ENCODE measurements at places on chromosomes 16 and 17.

DNA sequence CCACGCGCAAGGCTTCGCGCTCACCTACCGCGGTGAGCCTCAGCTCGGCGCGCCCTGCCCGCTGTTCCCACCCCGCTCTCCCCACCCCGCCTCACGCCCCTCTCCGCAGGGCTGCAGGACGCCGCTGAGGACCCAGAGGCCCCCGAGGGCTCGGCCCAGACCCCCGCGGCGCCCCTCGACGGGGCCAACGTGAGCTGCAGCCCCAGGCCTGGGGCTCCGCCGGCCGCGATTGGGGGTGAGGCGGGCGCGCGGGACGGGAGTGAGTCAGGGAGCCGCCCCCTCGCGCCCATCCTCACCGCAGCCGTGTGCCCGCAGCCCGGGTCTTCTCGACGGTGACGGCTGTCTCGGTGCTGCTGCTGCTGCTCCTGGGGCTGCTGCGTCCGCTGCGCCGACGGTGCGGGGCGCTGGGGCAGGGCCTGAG is 1.9 kb upstream of the PAQR4 start:
- no peak for DNase-seq

GRCh38 chr17:71164561-71164960 is 956.3 kb upstream of the SOX9 start:
- no peak for DNase-seq

DNA sequence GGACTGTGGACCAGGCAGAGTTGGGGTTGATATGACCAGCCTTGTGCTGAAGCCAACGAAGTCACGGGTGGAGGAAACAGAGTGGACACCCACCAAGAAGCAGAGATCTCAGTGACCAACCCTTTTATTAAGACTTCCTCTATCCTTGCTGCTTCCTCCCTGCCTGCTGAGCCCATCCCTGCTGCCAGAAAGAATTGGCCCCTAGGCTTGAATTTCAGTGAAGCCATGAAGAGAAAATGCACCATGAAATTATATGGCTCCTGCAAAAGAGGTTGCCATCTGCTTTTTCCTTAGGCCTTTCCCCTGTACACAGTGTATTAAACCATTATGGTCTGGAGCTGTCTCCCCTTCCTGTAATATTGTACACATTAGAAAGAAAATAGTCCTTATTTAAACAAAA is 246.7 kb downstream of the HS3ST3B1 start:
- no peak for DNase-seq

DNA sequence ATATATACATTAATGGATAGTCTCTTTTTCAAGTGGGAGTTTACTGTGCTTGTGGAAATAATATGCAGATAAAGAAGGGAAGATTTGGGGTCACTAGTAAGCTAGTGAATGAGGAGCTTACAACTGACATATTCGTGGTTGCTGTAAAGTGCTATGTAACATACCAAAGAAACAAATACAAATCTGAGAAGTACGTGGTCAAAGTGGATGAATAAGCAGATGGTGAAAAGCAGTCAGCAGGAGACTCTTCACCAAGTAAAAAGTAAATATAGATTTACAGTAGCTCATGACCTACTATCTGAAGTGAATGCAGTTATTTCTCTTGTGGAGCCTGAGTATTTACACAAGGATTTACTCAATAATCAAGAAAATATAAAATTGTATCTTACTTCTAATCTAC is 136.6 kb upstream of the ELAC2 start:
- DNase-seq = no peak

- no peak for DNase-seq
Observed at GRCh38 chr16:4411684-4412083, 4.7 kb downstream of the CORO7 start.

DNA sequence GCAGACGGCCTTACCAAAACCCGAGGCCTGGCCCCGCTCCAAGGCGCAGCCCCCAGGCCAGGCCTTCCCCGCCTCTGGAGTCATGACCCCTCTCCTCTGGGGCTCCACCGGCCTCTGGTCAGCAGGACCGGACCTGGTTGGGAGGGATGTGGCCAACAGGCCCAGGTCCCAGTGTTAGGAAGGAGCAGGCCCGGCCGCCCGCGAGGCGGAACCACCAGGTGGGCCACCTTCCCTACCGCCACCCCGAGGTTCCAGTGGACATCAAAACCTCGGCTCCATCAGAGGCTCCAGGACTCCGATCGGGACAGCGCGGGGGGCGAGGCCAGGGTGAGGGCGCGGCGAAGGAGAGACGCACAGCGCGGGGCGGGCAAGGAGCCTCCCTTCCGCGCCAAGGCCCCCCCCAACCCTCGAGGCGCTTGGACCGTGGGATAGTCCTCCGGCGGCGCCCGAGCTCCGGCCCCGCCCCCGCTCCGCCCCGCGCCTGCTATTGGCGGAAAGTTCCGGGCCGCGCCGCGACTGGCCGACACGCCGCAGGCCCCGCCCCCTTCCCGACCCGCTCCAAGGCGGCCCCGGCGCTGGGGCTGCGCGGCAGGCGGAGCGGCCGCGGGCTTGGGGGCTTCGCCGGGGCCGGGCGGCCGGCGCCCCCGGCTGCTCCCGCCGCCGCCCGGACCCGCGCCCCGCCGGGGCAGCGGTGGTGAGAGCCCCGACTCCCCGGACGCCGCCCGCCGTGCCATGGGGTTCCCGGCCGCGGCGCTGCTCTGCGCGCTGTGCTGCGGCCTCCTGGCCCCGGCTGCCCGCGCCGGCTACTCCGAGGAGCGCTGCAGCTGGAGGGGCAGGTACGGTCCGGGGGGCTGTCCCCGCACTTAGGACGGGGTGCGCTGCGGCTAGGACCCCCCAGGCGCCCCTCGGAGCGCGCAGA is at the start of gene METRN:
METRN (plus strand) TSS at position 561 of the 919 bp plus-strand sequence; CDS start at position 733, 172 bp downstream.
- peak; percentile 90 for DNase-seq

DNA sequence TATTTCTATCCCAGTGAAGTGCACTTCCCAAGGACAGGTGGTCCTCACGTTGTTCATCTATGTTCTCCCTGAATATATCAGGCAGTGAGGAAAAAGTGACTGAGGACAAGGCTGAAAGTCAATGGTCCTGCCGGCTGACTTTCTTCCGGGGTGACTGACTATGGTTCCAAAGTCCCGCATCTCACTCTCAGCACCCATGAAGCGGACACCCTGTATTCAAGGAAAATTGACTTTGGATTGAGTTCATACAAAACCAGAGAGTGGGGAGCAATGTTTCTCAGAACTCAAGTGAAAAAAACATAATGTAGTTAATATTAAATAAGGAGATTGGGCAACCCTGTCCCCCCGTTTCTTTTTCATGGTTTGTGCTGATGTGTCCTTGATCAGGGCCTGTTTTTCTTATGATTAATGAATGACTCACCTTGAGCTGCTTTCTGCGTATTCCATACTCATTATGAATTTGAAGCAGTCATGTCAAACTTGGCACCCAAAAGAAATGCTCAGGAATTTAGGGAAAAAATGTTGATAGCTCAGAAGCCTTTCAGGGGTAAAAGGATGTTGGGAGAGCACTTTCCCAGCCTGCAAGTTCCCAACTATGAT is 184.0 kb downstream of the CYLD start:
- no peak for DNase-seq

GRCh38 chr17:5585836-5586521 is 1.7 kb upstream of the NLRP1 start:
- DNase-seq = peak; percentile 46

- DNase-seq = no peak
Observed at GRCh38 chr16:67782567-67783352, 23.6 kb downstream of the RANBP10 start.

GRCh38 chr16:74304164-74304834 is 7.7 kb downstream of the PSMD7 start:
- no peak for DNase-seq

DNA sequence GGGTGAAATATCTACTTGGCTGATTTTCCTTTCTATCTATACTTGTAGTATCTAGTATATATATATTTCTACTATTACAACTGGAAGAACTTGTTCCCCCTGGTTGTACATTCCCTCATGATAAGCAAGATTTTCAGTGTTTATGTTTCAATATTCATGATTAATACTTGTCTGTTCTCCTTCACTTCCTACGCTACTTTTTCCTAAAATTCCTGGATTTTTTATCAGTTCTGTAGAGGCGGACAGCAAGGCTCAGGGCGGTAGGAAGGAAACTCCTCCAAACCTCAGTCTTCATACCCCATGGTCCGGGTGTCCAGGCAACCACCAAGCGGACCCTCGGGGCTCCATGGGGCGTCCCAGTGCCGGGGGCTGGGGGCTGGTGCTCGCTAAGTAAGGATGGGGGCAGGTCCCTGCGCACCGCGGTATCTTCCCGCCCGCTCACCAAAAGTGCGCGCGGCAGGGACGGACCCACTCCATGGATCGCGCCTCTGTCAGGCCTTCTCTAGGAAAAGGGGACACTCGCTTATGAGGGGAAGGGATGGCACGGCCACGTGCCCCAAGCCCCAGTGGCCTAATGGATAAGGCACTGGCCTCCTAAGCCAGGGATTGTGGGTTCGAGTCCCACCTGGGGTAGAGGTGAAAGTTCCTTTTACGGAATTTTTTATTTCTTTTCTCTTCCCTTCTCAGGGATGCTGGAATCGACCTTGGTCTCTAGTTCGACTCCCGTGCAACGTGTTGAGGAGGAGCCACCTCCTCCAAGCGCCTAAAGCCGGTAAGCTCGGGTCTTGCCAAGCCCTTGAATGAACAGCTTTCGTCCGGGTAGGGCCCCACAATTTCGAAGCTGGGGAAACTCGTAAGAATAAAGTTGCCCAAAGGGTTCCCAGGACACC is 13.2 kb downstream of the ATP5PD start:
- DNase-seq = peak; percentile 91

- no peak for DNase-seq
Observed at GRCh38 chr17:16820161-16820877, 130.3 kb downstream of the CCDC144A start.

GRCh38 chr16:56898847-56899246 is 33.1 kb upstream of the HERPUD1 start:
- peak; percentile 17 for DNase-seq

DNA sequence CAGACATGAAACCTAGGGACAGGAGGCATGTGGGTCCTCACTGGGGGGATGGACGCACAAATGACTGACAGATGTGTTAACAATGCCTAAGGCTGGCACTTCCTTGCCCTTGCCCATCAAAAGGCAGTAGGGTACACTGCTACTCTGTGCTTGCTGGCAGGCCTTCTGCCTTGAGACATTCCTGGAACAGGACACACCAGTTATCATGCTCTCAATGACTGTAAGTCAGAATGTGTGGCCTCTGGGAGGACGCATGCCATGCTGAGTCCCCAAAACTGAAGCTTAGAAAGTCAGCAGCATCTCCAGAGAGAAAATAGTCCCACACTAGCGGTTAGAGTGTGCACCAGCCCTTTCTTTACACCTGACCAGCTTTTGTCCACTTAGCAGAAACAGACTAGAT is 16.1 kb upstream of the SREBF1 start:
- DNase-seq = no peak

DNA sequence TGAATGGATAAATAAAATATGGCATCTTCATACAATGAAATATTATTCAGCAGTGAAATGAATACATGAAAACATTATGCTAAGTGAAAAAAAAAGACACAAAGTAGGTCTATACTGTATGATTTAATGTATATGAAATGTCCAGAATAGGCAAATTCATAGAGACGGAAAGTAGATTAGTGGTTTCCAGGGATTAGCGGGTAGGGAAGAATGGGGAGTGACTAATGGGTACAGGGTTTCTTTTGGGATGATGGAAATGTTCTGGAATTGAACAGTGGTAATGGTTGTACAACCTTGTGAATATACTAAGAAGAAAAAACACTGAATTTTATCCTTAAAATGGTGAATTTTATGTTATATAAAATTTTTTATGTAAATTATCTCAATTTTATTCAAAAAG is 8.5 kb upstream of the MYCBPAP start:
- DNase-seq = no peak

DNA sequence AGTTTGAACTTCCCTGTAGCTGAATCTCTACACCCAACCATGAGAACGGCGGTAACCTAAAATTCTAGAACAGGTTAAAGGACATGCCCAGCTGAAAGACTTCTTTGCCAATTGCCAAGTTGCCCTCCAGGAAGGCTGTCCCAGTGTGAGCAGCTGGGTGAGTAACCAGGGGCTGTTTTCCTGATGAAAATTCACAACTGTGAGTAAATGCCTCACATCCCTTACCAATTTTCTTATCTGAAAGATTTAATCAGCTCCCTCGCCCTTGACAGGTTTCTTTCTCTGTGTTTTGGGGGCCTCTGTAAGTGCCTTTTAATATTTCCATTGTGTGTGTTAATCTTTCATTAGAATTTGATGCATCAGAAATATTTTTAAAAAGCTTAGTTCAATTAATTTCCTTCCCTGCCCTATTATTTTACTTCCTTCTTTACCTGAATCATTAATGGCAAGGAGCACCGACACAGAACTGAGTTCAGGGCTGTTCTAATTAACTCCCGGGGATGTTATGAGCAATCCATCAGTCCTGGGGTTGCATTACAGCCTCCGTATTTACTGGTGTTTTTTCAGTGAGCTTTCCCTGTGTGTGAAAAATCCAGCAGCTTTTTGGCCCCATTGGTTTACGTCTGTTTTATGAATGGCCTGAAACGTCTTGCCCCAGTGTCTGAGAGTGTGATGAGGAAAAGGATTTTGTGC is 152.9 kb downstream of the CLEC16A start:
- DNase-seq = no peak

DNA sequence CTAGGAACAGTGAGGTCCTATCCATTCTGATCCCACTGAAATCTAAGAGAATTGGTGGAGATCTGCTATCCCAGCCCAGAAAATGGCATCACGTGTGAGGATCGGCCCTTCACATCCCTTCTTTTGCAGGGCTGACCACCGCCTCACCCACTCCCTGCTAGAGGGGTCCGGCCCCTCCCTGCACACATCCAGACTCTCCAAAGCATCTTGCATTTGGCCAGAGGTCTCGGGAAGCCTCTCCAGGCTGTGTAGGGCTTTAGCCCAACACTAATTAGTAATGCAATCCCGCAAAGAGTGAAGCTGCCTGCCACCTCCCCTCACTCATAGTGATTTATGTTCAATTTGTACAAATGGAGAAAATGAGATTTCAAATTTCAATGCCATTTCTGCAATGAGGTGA is 434.4 kb upstream of the ZFHX3 start:
- no peak for DNase-seq

- no peak for DNase-seq
Observed at GRCh38 chr17:82400206-82400605, 17.9 kb upstream of the HEXD start.

GRCh38 chr17:41959336-41960095 is 7.1 kb upstream of the CNP start:
- DNase-seq = no peak

- DNase-seq = no peak
Observed at GRCh38 chr17:76539631-76540271, at the start of gene PRCD. PRCD (plus strand) TSS chr17:76540044; CDS start chr17:76540142, 98 bp downstream.

GRCh38 chr16:54407596-54407995 is 121.0 kb upstream of the IRX3 start:
- DNase-seq = no peak
